SK-MEL-5 (cell line): ENCODE measurements at places on chromosomes 5 and 9. TPM values are rescaled to one million over a fixed set of nuclear protein-coding genes. Genes with fewer than 3 reads are reported as not detected.

- no peak for DNase-seq
Measured at GRCh38 chr5:159467666-159468065, 137.4 kb upstream of the IL12B start.

DNA sequence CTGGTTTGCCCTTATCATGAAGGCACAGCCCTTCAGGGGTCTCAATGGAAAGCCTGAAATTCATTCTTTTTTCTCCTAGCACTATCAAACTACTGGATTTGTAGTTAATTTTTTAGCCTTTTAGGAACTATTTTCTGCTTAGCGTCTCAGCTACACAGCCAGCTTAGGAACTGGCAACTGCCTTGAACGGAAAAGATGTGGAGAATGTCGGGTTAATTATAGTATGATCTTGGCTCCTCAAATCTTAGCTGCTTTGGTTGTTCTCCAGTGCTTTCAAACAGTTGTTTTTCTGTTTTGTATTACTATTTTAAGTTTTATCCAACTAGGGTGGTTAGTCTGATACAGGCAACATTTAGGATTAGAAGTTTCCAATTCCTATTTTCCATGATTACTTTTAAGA is 44.1 kb downstream of the CCNH start:
- no peak for DNase-seq

- no peak for DNase-seq
Measured at GRCh38 chr5:35513612-35514011, 104.1 kb upstream of the SPEF2 start.

GRCh38 chr5:37951946-37952721 is 112.3 kb upstream of the GDNF start:
- DNase-seq, result no peak

GRCh38 chr9:86977205-86977835 is 30.0 kb upstream of the GAS1 start:
- no peak for DNase-seq

The AQP7 gene
- not detected in 2 replicates for total RNA-seq

The PCDHB14 gene
- total RNA-seq, result 0.24 and 0.40 TPM in 2 replicates
